ENCODE measurements at places on chromosomes 1 and 21.

- no peak for DNase-seq
Measured at GRCh38 chr1:206573762-206574161, 38.5 kb downstream of the EIF2D start.

GRCh38 chr1:41784531-41785274 is 134.0 kb downstream of the HIVEP3 start:
- DNase-seq: no peak

DNA sequence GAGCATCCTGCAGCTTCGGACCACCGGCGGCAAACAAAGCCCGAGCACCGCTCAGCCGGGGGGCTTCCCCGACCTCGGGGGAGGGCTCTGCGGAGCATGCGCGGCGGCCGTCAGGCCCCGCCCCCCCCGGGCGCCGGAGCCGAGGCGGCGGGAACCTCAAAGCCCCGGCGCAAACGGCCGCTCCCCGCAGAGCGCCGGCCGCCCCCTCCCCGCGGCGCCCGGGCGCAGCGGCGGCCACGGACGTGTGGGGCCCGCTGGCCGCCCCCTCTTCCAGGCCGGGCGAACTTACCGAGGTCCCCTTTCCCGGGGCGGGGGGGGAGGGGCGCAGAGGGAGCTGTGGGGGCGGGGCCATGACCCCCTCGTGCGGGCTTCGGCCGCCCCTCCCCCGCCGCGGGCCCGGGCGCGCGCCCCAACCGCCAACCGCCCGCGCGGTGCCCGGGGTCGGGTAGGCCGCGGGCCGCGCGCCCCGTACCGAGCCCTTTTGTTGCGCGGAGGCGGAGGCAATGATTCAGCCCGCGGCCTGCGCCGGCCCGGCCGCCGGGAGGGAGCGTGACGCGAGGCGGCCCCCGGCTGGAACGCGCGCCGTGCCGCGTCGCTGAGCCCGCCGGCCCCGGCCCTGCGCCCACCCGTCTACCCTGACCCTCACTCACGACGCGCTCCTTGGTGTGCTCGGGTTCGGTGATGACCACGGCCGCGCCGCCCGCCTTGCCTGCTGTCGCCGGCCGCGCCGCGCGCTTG is 1.7 kb downstream of the RCC2 start:
- peak; percentile 55 for DNase-seq

DNA sequence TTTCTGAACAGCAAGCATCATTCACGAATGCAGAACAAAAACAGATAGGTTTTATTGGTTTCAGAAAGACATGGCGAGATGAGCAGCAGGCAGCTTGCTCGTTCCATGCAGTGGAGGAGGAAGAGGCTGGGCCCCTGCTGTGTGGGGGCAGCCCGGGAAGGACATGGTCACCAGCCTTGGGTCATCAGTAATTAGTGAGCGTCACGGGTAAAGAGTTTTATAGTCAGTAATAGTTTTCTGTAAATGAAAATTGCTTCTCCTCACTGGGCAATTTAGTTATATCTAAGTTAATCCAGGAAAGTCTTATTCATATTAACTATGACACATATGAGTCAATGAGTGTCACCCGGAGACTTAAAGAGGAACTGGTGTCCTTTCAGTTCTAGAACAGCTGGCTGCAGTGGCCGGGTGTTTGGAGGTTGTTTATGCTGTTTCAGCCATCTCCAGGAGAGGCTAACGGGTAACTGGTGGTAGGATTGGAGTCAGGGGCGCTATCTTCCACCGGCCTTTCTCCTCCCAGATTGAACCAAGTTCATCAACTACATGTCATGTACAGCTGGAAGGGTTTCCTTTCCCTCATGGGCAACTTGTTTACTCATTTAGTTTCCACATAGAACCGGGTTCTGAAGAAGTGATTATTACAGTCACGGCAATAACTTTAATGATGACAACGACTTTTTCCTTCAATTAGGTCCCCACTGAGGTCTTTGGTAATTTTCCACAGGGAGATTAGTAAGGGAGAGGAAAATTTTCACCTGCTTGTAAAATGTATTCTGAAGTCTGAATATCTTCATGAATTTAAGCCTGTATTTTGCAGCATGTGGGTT is 34.6 kb upstream of the SLC45A1 start:
- peak; percentile 38 for DNase-seq

GRCh38 chr1:245679821-245680780 is 525.3 kb downstream of the KIF26B start:
- no peak for DNase-seq

DNA sequence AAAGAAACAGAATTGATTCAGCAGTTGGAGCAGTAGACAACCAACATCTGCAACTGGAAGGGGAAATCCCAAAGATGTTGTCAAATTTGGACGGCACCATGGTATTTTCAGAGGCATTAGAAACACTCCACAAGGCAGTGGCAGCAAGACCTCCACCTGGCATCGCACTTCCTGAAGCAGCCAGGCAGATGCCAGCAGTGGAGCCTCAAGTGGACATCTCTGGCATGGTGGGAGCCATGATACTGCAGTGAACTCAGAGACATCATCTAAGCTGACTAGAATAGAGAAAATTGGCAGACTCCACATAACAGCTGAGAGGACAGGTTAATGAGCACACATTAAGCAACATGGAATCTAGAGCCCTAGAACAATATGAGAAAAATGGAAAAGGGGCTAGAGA is 33.9 kb upstream of the RGS8 start:
- no peak for DNase-seq

DNA sequence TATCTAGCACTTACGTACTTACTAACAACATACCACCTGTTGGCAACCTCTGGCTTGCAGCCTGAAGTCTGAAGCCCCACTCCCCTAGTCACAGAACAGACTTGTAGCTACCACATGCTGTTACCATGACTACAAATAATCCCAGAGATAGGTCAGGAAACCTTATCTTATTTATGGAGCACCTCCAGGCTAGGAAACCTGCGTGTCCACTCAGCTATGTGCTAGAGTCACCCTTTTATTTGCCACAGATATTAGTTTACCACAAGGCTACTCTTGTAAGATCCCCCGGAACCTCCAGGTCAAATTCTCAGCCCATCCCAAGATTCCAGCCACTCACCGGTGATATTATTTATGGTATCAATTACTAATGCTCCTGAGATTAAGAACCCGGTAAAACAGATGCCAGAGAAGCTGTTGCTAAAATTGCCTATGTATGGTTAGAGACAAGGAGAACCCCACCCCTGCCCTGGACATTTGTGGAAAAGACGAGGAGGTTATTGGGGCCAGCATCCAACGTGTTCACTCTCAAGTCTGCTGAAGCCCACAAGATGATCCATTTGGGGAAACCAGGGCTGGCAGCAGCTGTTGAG is 116.5 kb downstream of the TBX15 start:
- no peak for DNase-seq

GRCh38 chr1:108194051-108194450 is 6.1 kb downstream of the SLC25A24 start:
- DNase-seq: no peak

Data from RKO (cell line).